ENCODE measurements at places on chromosomes 2 and 18. TPM values are rescaled to one million over a fixed set of nuclear protein-coding genes. Genes with fewer than 3 reads are reported as not detected.

BBS5 gene
- total RNA-seq, result 7.2 TPM

DNA sequence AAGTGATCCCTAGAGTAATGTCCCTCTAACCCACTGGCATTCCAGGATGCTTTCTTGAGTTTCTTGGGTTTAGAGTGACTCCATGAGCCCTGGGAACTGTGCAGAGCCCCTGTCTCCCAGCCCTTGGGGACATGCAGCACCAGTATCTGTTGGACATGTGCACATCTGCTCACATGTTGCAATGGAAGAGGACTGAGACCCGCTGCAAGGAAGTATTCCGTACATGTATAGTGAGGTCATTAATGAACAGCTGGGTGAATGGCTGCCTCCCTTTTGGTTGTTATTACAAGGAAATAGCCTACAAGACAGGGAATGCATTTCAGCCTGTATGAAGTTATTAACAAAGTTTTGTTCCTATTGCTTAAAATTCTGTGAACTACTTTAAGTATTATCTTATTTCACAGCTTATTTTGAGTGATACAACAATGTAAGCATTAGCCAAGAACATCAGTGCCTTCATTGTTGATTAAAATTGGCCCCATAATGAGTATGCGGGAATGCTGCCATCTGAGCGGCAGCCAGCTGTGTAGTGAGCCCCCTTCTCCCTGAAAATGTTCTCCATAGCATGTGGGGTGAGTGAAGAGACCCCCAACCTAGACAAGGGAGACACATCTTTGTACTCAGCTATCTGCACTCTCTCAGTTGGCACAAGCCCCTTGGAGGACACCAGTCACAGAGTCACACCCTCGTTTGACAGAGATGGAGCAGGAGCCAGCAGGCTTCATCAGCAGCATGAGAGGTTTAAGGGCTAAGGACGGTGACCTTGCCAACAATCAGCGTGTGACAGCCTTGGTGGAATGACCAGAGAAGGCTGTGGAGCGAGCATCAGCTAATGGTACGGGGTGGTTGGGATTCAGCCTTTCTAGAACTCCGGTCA, 87.4 kb downstream of the FAM210A start:
- DNase-seq, result peak; percentile 3

- no peak for DNase-seq
Observed at GRCh38 chr2:51213826-51214225, 181.9 kb upstream of the NRXN1 start.

- peak; percentile 31 for DNase-seq
Observed at GRCh38 chr2:13597176-13597575, 880.4 kb downstream of the TRIB2 start.

CELF4 gene
- not detected for total RNA-seq

FARSB gene
- total RNA-seq, result 43.8 TPM

DNA sequence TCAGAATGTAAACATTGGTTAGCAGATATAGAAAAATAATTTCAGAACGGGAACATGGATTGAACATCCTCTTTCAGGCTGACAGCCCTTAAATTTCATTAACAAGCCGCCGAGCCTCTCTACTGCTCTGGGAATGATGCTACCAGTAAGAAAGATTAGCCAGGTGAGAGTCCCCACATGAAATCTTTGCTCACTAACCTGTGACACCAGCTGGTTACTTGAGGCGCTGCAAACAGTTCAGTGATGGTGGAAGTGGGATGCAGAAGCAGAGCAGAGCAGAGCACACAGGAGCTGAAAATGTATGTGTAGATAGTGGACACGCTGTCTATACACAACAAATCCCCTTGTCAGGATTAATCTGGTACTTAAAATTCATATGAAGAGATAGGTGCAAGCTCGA, 721.1 kb downstream of the DPP10 start:
- no peak for DNase-seq

GRCh38 chr2:238936162-238937052, 88.5 kb downstream of the TWIST2 start:
- no peak for DNase-seq

SERPINB12 gene
- 0.29 TPM for total RNA-seq

GRCh38 chr2:176879426-176879995, 333.1 kb upstream of the HNRNPA3 start:
- DNase-seq, result no peak

- no peak for DNase-seq
Observed at GRCh38 chr2:108377815-108378630, at the start of gene SULT1C4. SULT1C4 (plus strand) TSS chr2:108377954; CDS start chr2:108378338, 384 bp downstream.

PPP1R1C gene
- 2.0 TPM for total RNA-seq

DNA sequence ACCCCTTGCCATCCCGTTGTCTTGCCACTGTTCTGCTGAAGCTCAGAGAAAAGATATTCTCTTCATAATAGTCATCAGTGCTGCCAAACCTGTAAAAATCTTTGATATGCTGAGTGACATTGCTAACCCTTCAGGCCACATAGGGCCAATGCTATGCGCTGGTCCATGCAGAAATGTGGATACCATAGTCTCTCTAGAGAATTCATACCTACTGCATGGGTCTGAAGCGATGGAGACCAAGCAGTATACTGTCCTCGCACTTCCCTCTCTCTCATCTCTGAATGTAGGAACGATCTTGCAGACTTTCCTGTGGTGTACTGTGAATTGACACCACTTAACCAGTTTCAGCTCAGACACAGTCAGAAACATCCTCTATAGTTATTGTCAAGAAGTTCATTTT, 17.9 kb upstream of the ANKRD44 start:
- no peak for DNase-seq

- DNase-seq, result peak; percentile 2
Observed at GRCh38 chr2:41197781-41198180, 745.9 kb upstream of the SLC8A1 start.

FBXO36 gene
- total RNA-seq, result 3.1 TPM

DNA sequence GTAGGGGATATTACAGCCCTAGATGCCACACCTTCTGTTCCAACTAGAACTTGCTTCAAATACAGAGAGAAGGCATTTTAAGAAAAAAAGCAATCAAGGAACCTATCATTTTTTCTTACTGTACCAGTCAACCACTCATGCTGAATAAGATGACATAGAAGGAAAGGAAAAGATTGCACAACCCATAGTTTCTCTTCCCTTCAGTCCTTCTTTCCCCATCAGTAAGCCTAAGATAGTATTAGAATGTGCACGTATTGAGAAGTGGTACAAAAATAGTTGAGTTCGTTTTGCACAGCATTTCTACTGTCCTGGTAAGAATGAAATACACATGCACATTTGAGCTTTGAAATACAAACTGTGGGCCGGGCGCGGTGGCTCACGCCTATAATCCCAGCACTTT, 27.0 kb upstream of the HK2 start:
- DNase-seq, result no peak

NT5C1B gene
- total RNA-seq, result not detected

DNA sequence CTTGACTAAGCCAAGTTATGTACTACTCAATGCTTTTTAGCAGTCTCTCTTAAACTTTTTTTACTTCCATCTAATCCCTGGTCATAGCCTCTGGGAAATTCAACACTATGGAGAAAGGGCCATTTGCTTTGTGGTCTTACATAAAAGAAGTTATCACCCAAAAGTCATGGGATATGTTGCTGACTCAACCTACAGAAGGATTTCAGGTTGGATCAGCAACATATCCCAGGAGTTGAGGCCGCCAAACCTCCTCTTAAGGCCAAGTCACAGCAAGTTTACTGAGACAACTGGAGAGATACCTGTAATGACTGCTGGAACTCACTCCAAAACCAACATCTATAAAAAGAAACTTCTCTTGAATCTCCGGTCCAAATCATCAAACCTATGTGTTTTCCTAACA, 141.1 kb downstream of the IRS1 start:
- DNase-seq, result no peak

GRCh38 chr2:175111200-175111657, 56.8 kb downstream of the ATF2 start:
- DNase-seq, result peak; percentile 57

ANKRD30B gene
- total RNA-seq, result 1.1 TPM

COBLL1 gene
- total RNA-seq, result 4.0 TPM

CFAP65 gene
- not detected for total RNA-seq

GRCh38 chr2:75186821-75187220, 12.5 kb downstream of the TACR1 start:
- no peak for DNase-seq

DNA sequence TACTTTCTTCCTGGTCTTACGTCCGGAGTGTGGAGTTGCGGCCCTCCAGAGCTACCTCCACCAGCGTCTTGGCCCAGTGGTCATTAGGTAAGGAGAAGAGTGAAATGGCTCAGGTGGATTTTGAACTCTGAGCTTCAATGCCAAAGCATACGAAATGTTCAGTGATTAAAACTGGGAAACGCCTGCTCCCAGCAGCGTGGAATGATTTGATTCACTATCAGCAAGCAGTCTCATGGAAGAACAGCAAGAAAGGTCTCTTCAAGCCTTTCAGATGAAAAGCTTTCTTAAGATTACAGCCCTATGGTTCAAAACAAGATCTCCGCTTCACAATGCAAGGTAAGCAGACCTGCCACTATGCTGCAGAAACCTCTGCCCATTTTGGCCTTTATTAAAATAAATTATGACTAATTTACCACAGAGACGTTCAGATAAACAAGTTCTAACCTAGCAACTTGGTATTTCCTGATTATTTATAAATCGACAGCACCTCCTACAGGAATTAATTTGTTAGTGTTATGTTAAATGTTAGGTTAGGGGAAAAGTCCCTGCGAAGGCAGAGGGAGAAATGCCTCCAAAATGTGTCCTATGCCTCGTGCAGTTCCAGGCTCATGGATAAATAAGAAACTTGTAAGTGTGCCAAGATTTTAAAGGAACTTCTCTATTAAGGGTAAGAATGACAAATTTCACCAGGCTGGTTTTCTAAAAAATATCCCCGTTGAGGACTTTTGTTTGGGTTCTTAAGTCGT, 10.1 kb downstream of the SP9 start:
- DNase-seq, result peak; percentile 64

- peak; percentile 59 for DNase-seq
Observed at GRCh38 chr2:101546376-101547058, 71.6 kb upstream of the RFX8 start.

- DNase-seq, result no peak
Observed at GRCh38 chr18:11663439-11664029, 25.5 kb upstream of the GNAL start.

DNA sequence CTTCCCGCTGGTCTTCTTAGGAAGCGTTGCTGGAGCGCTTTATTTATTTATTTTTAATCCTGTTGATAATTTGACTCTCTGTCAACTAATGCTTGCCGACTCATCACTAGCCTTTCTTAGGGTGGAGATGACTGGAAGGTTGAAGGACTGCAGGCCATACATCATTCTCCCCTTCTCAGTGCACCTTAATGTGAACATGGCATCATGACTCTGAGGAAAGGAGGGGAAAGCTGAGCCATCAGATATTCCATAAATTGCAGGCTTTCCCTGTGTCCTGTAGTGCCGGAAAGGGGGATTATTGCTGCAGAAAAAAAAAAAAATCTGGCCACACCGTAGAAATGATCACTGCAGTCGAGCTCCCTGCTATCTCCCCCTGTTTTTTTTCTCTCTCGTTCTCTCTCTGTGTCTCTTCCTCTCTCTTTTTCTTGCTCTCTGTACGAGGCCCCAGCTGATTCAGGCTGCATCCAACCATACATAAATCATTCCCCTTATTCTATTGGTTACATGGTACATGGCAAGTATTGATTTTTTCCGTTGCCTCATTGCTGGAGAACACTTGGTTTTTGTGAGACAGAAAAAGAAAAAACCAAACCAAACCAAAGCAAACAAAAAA, 125.8 kb upstream of the EFEMP1 start:
- DNase-seq, result no peak

GRCh38 chr2:178796079-178796677, 11.0 kb downstream of the TTN start:
- DNase-seq, result peak; percentile 57

SOWAHC gene
- total RNA-seq, result 7.3 TPM

SLC5A7 gene
- not detected for total RNA-seq

- DNase-seq, result no peak
Observed at GRCh38 chr2:187934236-187934635, 357.4 kb upstream of the GULP1 start.

DNA sequence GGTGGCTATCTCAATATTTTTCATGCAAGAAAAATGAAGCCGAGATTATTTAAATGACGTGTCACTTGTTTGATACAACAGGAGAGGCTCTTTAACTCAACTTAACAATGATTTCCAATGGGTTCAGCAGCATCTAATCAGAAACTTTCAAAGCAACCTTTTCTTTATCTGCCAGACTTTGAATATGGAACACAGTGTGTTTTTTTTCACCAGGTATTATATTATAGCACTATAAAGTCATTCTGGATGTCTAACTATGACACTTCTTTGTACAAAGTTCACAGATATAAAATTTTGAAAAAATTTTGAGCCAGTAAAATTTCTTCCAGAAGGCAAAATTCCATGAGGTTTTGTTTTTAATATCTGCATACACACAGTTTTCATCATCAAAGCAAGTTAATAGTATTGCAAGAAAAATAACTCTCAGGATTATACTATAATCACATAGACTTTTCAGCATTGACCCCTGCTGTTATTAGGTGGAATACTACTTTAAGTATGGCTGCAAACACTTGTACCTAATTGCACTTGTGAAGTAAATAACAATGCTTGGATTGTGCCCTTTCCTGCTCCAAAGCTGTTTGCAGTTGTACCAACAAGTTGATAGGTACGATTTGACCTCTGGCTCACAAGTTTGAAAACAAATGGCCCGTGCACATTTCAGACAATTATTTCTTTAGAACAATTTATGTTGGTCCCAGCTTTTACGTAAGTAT, 44.0 kb upstream of the DSG1 start:
- DNase-seq, result no peak

DNA sequence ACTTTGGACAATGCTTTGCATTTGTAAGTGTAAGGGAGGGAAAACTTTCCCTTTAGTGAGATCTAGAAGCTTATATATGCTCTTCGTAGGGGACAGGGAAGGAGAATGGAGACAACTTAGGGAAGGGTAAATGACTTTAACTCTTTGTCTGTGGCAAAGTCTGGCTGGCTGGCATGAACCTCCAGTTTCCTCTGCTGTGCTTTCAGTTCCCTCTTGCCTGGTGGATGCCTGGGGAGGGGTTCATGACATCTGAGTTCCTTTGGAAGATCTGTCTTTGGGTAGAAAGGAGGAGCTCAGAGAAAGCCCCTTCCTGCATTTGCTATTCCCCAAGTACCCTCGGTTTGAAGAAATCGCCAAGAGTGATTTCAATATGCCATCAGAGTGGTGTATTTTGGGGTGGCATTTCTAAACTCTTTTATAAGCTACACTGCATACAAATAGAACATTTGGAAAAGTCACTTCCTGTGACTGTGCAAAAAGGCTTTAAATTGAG, 143.6 kb downstream of the VAPA start:
- DNase-seq, result no peak

ANKAR gene
- 4.6 TPM for total RNA-seq
